ENCODE measurements at places on chromosomes 5 and 9. TPM values are rescaled to one million over a fixed set of nuclear protein-coding genes. Genes with fewer than 3 reads are reported as not detected.

- no peak for DNase-seq
- no peaks in the 10 kb centered on the region for H3K27me3 ChIP-seq
- H3K4me1 ChIP-seq, result peaks cover 47% of the 10 kb centered on the region
- H3K36me3 ChIP-seq, result no peaks in the 10 kb centered on the region
- no peak overlapping the region for H3K4me3 ChIP-seq
- no peak overlapping the region for H3K27ac ChIP-seq
Observed at GRCh38 chr9:133571391-133571890, 36.9 kb downstream of the ADAMTSL2 start.

GRCh38 chr5:132483101-132483500 is 7.5 kb downstream of the IRF1 start:
- H3K4me1 ChIP-seq, result peaks cover 18% of the 10 kb centered on the region
- no peak overlapping the region for H3K4me3 ChIP-seq
- peaks cover 55% of the 10 kb centered on the region for H3K36me3 ChIP-seq
- no peak overlapping the region for H3K27ac ChIP-seq
- no peaks in the 10 kb centered on the region for H3K27me3 ChIP-seq

PTTG1 gene
- 179 TPM for total RNA-seq

DNA sequence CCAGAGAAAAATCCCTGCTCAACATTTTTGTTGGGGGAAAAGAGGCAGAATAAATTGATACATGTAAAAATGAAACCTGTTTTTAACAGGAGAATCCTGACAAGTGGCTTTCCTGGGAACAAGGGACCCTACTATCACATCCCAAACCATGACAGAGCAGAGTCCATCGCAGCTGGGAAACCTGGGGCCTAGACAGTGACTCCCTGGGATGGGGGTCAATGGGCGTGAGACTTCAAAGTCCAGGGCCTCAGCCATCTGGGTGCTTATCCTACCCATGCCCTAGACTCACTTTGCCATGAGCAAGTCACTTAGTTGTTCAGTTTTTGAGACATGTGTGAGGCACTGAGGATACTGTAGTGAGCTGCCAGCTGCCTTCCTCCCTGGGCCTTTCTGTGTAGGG is 5.7 kb downstream of the TCOF1 start:
- no peak overlapping the region for H3K27ac ChIP-seq
- H3K4me1 ChIP-seq, result peaks cover 6% of the 10 kb centered on the region
- H3K27me3 ChIP-seq, result no peaks in the 10 kb centered on the region
- peaks cover 73% of the 10 kb centered on the region for H3K36me3 ChIP-seq

GRCh38 chr5:140113699-140114263 is at the start of gene PURA:
PURA (plus strand) TSS chr5:140114109; CDS start chr5:140114182, 73 bp downstream.
- DNase-seq, result peak; percentile 91
- no peaks in the 10 kb centered on the region for H3K36me3 ChIP-seq

FYB1 gene
- total RNA-seq, result 71.8 TPM

DNA sequence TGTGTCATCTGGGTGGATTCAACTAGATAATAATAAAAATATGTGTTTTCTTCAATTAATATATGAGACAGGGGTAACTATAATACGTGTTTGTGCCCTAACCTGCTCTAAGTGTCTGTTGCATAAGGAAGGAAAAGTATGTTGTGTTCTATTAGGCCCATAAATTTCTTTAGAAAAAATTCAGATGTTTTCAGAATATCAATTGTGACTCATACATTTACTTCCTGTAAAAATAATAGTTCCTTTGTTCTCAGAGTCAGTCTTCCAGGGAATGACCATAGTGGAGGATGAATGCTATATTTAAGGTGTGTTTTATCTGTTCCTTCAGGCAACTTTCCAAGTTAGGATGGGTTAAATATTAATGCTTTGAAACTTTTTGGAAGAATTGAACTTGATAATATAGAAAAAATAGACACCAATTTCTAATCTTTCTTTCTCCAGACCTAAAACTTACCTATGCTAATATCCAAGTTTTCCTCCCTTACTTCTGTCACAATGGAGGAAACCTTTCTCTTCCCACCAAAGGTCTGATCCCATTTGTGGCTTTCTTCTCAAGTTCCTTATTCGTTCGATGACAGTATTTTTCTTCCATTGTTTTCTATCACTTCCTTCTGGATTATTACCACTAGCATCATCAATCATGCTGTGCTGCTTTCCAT is 49.9 kb downstream of the ISL1 start:
- H3K27ac ChIP-seq, result no peak overlapping the region
- no peaks in the 10 kb centered on the region for H3K4me1 ChIP-seq
- no peaks in the 10 kb centered on the region for H3K27me3 ChIP-seq
- H3K36me3 ChIP-seq, result no peaks in the 10 kb centered on the region
- H3K4me3 ChIP-seq, result no peak overlapping the region
- no peak for DNase-seq

PCDHGC3 gene
- total RNA-seq, result 5.5 TPM

SLC2A8 gene
- 3.6 TPM for total RNA-seq

DNA sequence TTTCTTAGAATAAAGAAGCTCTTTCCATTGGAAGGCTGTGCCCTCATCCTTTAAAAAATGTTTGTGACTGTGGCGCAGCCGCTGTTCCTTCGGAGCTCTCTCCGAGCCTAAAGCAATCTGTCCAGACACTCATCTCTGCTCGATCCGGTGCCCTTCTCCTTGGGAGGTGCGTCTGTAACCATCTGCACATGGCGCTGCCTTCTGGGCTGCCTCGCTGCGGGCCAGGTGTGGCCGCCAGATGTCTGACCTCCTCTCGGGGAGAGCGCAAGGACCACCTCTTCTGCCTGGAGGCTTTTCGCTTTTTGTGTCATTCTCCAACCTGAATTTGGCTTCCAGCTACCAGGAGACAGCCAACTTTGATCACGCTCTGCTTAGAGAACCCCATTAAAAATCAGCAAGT is 153.4 kb upstream of the PTCH1 start:
- no peak overlapping the region for H3K4me3 ChIP-seq
- H3K27ac ChIP-seq, result no peak overlapping the region
- peaks cover 2% of the 10 kb centered on the region for H3K27me3 ChIP-seq

DNA sequence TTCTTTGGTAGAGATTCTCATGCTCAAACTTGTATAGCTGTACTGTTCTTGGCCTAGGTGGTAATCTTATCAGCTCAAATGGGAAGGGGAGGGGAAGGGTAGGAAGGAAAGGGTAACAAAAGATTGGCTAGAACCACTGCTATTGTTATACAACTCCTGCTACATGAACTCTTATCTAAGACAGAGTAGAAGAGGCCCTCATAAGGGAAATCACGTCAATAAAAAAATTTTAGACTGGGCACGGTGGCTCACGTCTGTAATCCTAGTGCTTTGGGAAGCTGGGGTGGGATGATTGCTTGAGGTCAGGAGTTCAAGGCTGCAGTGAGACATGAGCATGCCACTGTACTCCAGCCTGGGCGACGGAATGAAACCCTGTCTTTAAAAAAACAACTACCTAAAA is 15.9 kb downstream of the STOM start:
- DNase-seq, result no peak
- H3K36me3 ChIP-seq, result no peaks in the 10 kb centered on the region
- H3K27me3 ChIP-seq, result no peaks in the 10 kb centered on the region
- H3K4me1 ChIP-seq, result peaks cover 1% of the 10 kb centered on the region
- no peak overlapping the region for H3K4me3 ChIP-seq
- H3K27ac ChIP-seq, result peak overlapping the region; percentile 50

DNA sequence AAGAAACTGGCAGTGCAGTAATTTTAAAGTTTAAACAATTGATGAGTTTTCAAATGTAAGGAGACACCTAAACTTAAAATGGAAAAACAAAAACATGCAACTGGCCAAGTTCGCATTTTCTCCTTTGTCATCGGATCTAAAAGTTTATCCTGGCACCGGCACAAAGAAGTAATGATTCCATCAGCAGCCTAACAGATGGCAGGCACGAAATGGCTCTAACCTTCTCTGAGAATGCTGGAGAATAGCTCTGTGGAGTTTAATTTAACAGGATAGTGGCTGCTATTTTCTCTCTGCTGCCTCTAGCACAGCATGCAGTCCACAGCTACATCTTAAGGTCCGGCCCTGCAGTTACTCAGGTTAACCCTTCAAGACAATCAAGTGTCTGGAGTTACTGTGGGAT is 82.2 kb downstream of the PRELID2 start:
- H3K36me3 ChIP-seq, result no peaks in the 10 kb centered on the region
- no peak overlapping the region for H3K4me3 ChIP-seq
- no peak for DNase-seq
- H3K27me3 ChIP-seq, result no peaks in the 10 kb centered on the region

- H3K4me3 ChIP-seq, result no peak overlapping the region
- DNase-seq, result peak; percentile 57
- H3K4me1 ChIP-seq, result no peaks in the 10 kb centered on the region
- peaks cover 10% of the 10 kb centered on the region for H3K36me3 ChIP-seq
Observed at GRCh38 chr5:95892784-95893354, 68.8 kb downstream of the ELL2 start.

GRCh38 chr5:73137563-73138530 is 17.5 kb downstream of the TMEM171 start:
- H3K27ac ChIP-seq, result no peak overlapping the region
- H3K27me3 ChIP-seq, result no peaks in the 10 kb centered on the region
- H3K4me1 ChIP-seq, result no peaks in the 10 kb centered on the region
- DNase-seq, result no peak
- H3K4me3 ChIP-seq, result no peak overlapping the region

DNA sequence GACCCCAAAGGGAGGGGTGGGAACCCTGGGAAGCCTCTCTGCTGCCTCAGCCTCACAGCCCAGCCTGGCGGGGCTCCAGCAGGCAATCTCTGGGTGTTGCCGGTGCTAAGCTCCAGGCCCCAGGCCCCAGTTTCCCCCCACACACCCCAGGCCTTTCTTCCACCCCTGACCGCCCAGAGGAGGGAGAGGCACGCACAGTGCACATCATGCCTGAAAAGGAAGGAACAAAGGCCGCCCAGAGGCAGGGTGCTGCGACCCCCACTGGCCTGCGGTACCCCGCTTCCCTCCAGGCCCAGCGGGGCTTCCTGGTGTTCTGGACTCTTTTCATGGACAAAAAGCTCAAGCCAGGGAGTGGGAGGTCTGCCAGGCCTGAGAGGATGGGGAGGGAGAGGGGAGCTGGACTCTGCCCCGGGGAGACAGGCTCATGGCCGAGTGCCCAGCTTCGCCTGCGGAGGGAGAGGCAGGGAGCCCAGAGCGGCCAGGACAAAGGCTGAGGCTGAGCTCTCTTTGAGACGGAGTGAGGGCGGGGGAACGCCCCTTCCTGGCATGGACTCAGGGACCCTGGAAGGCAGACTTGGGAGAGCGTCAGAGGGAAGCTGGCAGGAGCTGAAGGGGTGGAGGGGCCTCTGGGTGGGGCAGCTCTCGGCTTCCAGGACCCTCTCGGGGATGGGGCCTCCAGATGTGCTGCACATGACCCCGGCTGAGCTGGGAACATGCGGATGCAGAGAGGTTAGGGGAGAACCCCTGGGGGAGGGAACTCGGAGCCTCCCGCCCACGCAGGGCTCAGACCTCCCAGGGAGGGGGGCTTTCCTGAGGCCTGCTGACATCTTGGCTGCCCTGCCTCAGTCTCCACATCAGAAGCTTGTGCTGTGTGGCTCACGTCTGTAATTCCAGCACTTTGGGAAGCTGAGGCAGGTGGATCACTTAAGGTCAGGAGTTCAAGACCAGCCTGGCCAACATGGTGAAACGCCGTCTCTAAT is 1.8 kb upstream of the ENTPD2 start:
- DNase-seq, result no peak
- H3K4me3 ChIP-seq, result no peak overlapping the region
- H3K36me3 ChIP-seq, result no peaks in the 10 kb centered on the region
- H3K4me1 ChIP-seq, result no peaks in the 10 kb centered on the region
- peaks cover 44% of the 10 kb centered on the region for H3K27me3 ChIP-seq

DNA sequence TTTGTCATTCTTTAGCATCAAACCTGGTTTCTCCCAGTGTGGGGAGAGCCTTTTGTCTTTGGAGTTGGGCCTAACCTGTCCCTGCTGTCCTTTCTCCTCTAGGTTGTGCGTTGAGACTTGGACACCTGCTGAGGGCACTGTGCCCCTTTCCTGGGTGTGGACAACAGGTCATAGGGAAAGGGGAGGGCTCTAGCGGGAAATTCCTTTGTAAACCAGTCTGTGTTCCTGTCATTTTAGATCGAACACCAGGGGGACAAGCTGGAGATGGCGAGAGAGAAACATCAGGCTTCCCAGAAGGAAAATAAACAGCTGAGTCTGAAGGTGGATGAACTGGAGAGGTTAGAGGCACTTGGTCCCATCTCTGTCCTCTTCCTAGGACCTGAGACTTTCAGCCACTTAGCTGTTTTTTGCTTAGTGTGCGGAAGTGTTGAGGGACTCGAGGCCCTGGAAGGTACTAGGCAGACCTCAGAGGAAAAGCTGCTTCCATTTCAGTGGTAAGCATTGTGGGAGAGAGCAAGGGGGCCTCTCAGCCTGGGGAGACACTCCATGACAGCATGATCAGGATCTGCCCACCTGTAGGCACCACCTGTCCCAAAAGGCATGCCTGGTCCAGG is 8.6 kb upstream of the GLE1 start:
- DNase-seq, result no peak
- peaks cover 75% of the 10 kb centered on the region for H3K36me3 ChIP-seq
- H3K4me3 ChIP-seq, result no peak overlapping the region

GRCh38 chr5:35237580-35238376 is 7.5 kb upstream of the PRLR start:
- H3K27me3 ChIP-seq, result no peaks in the 10 kb centered on the region
- H3K4me1 ChIP-seq, result no peaks in the 10 kb centered on the region
- no peak for DNase-seq
- H3K27ac ChIP-seq, result no peak overlapping the region
- H3K36me3 ChIP-seq, result no peaks in the 10 kb centered on the region

MYOZ3 gene
- 0.47 TPM for total RNA-seq

PLAC8L1 gene
- total RNA-seq, result 0.24 TPM

DNA sequence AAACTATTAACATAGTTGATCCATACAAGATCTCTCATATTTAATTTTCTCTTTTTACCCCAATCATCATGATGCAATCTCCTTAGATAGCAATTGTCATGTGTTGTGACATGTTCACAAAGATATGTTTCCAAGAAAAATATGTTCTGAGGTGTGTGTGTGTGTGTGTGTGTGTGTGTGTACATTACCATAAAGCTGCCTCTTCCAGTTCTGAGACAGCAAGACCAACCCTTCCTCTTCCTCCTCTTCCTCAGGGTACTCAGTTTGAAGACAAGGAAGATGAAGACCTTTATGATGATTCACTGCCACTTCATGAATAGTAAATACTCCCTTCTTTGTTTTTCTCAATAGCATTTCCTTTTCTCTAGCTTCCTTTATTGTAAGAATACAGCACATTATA is 303.3 kb upstream of the PRDM9 start:
- H3K36me3 ChIP-seq, result no peaks in the 10 kb centered on the region
- H3K4me3 ChIP-seq, result no peak overlapping the region
- no peak overlapping the region for H3K27ac ChIP-seq
- H3K4me1 ChIP-seq, result no peaks in the 10 kb centered on the region
- DNase-seq, result no peak
